Stimulated activated CD8-positive, alpha-beta memory T cell treated with anti-CD3 and anti-CD28 coated beads, Interleukin-12 subunit alpha, Interleukin-12 subunit beta, amount 100 ng/mL, for 4 hours (primary cell): ENCODE measurements at places on chromosomes 5 and 9.

- no peak for DNase-seq
Observed at GRCh38 chr5:131081913-131082488, 83.1 kb downstream of the HINT1 start.

DNA sequence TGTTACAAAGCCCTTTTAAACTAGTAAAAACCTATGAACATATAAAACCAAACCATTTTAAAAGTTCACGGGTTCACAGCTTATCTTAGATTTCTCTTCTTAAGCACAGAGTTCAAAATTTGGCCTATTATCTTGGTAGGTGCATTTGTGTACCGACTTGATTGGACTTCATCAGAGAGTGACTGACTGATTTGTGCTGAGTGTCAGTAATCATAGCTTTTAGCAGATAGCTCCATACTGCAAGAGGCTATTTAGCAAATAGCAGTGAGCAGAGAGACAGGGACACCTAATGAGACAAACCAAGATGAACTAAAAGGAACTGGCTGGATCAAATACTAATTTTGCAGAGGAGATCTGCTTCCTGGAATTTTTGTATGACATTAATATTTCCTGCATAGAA, 274.5 kb downstream of the PRR16 start:
- DNase-seq: no peak

DNA sequence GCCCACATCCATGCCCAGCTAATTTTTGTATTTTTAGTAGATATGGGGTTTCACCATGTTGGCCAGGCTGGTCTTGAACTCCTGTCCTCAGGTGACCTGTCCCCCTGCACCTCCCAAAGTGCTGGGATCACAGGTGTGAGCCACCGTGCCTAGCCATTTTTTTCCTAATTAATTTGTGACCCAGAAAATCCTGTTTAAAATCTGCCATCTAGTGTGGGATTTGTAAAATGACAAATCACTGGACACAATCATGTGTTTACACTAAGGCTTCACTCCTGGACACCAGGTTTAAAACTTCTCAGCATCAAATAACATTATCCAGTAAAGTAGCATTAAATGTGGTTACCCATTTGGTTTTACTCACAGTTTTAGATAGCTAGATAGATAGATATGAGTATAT, 18.6 kb upstream of the KDM4C start:
- DNase-seq: no peak

DNA sequence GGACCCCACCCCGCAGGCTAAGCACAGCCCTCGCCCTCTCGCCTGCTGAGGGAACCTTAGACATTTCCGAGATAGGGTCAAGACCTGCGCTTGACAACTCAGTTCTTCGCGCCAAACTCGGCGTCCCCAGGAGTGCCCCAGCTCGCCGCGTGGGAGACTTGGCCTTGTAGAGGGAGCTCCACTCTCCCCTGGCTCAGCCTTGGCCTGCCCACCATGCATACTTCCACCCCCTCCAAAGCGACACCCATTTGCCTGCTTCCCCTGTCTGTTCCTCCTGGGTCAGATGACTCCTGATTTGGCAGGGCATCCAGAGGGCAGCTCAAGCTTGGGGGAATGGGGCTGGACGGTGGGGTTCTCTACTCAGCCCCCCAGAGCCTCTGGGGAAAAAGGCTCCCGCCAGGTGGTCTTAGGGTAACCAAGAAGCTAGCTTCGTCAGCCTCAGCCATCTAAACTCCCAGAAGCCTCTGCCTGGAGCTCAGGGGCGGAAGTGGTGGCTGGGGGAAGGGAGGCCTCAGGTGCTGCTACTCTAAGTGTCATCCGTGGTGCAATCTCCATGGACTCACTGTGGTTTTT, 560 bp downstream of the DOCK2 start:
- peak; percentile 48 for DNase-seq

- DNase-seq: no peak
Observed at GRCh38 chr5:140249536-140249935, 53.4 kb downstream of the PFDN1 start.

GRCh38 chr5:127705120-127705892, 2.1 kb downstream of the CCDC192 start:
- no peak for DNase-seq

GRCh38 chr9:94807556-94807955, 81.1 kb downstream of the AOPEP start:
- DNase-seq: no peak

DNA sequence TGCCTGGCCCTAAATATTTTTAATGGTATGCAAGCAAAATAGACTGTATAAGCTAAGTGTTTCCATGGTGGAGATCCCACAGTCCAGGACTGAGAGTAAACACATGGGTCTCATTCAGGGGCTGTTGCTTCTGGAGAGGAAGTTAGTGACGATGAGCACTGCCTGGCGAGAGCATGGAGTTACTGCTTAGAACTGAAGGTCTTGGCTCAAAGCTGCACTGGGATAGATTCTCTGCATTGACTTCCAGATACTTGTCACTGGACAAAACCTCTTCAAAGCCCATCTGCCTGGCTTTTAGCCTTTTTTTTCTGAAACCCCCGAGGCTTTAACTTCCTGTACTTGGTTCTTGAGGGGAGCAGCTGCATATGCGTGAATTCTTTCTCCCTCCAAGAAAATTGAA, 39.2 kb downstream of the GPR107 start:
- DNase-seq: no peak

GRCh38 chr9:131385296-131385695, 8.6 kb upstream of the PRRC2B start:
- DNase-seq: no peak

DNA sequence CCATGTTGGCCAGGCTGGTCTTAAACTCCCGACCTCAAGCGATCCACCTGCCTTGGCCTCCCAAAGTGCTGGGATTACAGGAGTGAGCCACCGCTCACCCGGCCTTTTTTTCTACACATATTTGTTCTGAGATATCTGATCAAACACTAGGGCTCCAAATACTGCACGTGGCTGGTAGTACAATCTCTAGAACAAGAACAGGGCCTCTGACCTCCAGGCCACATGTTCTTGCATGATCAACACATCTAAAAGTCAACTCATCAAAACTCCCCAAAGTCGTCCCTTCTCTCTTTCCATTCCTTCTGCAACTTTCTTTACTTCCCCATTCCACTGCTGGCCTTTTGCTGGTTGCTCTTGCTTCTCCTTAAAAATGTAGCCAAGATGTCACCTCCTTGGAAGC, 113.3 kb upstream of the LHFPL2 start:
- no peak for DNase-seq

DNA sequence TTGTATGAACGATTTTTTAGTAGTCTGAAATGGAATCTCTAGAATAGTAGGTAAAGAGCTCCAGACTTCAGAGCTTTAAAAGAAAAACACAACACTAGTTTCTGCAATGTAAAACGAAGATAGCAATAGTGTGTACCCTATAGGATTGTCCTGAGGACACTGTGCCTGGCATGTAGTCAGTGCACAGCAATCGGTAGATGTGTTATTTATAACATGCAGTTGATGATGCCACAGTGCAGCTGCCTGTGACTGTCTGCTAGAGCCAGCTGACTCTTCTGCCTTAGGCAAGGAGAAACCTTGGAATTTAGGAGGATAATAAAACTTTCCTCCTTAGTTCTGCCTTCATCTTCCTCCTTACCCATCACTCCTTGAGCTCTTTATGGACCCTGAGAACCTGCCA, 27.7 kb upstream of the TMOD1 start:
- DNase-seq: no peak

- DNase-seq: no peak
Observed at GRCh38 chr9:109113892-109114609, 5.7 kb downstream of the TMEM245 start.

DNA sequence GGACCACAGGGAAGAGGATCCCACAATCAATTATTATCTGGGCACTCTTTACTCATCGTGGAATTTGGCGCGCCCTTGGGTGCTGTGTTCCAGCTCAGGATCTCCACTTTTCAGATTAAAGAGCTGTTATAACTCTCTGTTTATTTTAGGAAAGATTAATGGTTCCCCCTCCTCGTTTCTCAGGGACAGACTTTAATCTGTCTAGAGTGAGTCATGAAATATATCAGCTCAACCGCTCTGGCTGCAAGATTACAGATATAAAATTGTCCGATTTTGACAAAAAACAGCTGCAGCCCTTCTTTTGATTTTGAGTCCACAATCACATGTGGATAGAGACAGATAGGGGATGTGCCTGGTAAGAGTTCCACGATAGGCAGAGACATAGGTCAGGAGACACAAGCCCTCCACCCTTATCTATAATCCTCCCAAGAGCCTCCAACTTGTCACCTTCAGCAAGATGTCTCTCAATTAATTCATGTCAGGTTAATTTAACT, 77.6 kb upstream of the ANKRD55 start:
- DNase-seq: no peak

DNA sequence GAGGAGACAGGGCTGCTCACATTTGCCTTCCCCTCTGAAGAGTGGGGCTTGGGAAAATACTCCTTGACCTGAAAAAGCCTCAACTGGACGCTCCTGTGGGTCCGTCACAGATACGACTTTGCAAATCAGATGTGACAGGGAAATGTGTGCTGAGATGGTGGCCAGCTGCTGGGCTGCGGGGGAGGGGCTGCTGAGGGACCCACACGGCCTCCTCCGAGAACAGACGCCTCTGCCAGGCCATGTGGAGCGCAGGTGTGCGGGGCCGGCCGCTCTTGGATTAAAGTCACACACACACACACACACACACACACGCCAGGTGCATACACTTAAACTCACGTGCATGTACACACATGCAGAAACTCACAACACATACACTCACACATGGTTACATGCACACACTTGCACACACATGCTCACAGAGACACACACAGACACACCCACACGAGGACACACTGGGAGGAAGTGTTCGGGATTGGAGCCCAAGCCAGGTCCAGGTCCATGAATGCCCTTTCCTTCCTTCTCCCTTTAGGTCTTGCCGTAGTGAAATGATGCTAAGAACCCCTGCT, 167.4 kb downstream of the GAPVD1 start:
- DNase-seq: no peak

DNA sequence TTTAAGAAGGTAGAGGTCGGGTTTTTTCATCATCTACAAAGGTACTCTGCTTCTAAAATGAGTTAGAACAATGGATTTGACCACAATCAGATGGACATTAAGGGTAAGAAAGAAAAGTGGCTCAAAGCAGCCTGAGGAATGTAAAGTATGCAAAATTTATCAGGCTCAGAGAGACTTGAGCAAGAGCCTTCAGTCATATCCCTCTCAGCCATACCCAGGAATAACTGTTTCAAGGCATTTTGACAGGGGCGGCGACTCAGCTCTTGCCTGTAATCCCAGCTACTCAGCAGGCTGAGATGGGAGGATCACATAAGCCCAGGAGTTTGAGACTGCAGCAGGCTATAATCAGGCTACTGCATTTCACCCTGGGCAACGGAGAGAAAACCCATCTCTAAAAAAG, 38.8 kb upstream of the ANXA2R start:
- no peak for DNase-seq

DNA sequence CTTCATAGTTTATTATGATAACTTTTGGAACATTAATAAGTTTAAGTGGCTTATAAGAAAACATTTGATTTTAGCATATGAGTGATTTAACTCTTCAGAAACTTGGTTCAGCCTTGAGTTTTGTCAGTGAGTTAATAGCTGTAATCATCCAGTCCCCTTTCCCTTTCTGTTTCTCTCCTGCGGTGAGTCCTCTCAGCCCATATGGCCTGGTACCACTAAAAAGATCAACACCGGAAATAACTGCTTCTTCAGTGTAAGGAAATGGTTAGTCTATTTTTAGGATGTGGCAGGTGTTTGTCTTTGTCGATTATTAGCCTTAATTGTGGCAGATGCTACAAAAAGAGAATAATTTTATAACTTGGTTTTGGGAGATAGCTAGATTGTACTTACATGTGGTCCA, 120.2 kb upstream of the GRHPR start:
- DNase-seq: no peak

GRCh38 chr5:169183576-169183975, 117.4 kb downstream of the SLIT3 start:
- DNase-seq: no peak

DNA sequence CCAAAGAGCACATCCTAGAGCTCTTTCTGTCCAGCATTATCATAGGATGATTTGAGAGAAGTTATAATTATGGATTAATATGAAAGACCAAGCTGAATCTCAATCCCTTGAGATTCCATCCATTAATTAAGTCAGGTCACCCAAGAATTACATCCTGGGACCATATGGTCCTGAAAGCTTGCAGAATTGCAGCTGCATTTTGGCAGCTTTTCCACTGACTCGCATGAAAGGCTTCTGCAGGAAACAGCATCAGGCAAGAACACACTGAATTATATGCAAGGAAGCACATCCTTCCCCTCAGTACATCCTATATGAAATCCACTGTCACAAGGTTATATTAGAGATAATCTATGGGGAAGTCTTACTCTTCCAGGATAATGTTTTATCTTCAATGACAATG, 109.1 kb upstream of the CTNND2 start:
- DNase-seq: no peak

GRCh38 chr9:133839822-133840329, 101.7 kb upstream of the SARDH start:
- DNase-seq: no peak

DNA sequence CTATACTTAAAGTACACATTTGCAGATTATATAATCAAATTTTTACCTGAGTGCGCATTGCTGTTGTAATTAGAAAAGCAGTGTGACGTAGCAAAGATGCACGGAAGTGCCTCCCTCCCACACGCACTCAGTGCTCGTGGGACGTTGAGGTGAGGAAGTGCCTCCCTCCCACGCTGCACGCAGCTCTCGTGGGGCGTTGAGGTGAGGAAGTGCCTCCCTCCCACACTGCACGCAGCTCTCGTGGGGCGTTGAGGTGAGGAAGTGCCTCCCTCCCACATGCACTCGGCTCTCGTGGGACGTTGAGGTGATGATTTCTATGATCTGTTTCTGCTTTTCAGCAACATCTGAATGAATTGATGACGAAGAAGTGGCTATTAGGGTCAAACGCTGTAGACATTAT, 21.0 kb downstream of the EXOC3 start:
- peak; percentile 77 for DNase-seq

DNA sequence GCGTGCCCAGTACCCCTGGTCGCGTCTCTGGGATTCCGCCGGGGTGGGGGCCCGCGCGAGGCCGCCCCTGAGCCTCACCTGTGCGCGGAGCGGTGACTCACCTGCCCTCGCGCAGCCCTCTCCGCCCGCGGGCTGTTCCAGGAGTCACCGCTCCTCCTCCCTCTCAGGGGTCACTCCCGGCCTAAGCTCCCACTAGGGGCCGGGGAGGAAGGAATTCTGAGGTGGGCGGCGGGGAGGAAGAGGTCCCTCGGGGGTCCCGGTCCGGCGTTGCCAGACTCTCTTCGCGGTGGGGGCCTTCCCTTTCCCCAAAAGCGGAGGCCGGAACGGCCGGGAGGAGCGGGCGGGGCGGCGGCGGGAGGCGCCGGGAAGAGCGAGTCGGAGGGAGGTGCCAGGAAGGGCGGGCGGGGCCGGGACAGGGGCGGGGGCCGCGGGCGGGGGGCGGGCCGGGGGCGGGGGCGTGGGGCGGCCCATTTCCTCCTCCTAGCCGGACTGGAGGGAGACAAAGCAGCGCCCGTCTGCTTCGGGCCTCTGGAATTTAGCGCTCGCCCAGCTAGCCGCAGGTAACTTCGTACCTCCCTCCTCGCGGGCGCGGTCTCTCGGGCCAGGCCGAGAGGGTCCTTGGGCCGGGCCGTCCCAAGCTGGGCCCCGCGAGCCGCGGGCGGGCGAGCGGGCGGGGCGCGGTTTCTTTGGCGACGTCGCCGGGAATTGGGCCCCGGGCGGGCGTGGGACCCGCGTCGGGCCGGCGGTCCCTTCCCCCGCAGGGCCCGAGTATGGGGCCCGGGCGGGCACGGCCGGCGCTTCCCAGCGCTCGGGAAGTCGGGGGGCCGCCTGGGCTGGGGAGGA, at the start of gene CTNNA1:
CTNNA1 (plus strand) TSS at position 475 of the 843 bp plus-strand sequence. CDS start 28,500 bp downstream, outside the sequence.
- DNase-seq: peak; percentile 53

- no peak for DNase-seq
Observed at GRCh38 chr5:88090506-88090905, 178.1 kb downstream of the TMEM161B start.

GRCh38 chr9:27888661-27889295, 315.5 kb upstream of the C9orf72 start:
- DNase-seq: no peak
